ENCODE measurements at places on chromosomes 3 and 15.
A peak's percentile ranks its signal among the peaks of the same experiment; 100 is the strongest.

DNA sequence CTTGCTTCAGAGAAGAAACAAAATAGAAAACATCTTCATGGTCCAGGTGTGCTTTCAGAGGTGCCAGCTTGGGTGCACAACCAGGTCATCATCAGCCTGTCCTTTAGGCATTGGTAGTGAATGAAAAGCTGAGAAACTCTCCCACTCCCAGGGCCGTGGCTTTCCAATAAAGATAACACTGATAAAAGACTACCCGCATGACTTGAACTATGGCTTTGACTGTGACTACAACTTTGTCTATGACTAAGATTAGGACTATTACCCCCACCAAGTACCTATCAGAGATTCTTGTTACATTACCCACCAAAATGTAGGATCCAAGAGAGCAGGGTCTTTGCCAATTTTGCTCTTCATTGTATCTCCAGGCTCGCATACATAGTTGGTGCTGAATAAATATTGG is 115.2 kb downstream of the EDEM1 start:
- no peak for DNase-seq

- DNase-seq, result no peak
These were observed 148.8 kb downstream of the KCNMB2 start for GRCh38 chr3:178684881-178685590.

DNA sequence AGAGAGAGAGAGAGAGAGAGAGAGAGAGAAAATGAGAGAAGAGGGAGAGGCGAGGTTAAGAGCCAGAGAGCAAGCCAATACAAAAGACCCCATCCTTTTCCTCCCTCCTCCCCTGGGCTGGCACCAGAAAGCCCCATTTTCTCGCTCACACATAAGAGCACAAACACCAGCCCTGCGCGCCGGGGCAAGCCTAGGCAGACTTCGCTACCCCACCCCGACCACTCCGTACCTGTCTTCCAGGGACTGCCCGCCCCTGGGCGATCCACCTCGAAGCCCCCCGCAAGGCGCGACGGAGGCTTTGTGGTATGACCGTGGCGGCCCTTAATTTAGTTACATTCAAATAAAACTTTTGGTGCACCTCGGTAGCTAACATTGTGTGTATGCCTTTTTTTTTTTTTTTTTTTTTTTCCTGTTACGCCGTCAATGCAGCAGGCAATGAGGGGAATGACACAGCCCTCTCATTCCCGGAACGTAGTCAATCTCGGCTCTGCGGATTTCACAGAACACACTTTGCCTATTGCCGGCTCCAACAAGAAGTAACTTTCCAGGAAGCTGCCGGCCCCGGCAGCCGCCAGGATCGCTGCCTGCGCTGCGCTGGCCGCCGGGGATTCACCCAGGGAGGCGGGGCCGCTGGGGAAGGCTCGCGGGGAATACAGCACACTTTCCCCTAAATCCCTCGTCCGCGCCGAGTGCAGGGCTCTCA is 7.7 kb downstream of the BCL6 start:
- DNase-seq, result no peak

DNA sequence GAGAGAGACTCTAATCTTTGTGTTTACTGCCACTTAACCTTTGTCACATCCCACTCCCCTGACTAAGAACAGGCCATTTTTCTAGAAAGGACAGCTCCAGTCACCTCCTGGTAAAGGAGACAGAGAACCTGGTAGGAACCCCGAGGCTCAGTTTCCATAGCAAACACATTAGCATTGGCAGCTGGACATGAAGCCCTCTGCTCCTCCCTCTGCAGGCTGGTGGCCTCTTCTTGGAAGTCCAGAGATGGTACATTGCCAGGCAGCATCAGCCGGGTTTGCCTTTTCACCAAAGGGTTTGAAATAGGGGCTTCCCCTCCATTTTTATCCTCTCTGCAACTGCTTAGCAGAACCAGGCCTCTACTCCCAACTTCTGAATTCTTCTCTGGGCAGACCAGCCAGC is 213.4 kb upstream of the SEMA6D start:
- DNase-seq, result no peak

DNA sequence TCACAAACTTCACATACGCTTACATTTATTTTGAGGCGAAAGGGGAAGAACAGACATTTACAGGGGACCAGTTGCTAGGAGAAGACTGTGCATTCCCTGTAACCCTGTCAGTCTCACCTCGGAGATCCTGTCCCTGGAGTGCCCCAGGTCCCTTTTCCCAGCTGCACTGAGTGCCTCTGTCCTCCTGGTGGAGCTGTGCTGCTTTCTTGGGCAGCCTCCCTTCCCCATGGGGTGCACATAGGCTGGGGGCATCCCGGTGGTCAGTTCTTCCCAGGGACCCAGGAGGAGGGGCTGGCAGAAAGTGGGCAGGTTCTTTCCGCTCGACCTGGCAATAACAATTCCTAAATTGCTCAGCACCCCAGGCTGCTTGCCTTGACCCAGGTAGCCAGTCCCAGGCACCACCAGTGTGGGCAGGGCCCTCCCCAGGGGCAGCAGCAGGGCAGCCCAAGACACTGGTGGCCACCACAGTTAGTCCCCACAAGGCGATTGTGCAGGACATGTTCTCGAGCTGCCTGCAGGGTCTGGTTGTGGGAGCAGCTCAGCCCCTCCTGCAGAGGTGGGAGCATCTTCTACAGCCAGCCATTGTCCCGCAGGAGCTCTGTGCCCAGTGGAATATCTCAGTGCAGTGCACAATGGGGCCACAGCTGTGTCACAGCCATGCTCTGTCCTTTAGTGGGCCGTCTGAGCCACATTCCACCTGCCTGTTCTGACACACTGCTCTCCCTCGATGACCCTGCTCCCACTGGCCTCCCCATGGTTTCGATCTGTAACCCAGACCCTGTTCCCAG is 36.3 kb downstream of the APBA2 start:
- DNase-seq, result no peak

GRCh38 chr3:42376344-42376798 is 34.0 kb downstream of the LYZL4 start:
- peak; percentile 24 for DNase-seq

DNA sequence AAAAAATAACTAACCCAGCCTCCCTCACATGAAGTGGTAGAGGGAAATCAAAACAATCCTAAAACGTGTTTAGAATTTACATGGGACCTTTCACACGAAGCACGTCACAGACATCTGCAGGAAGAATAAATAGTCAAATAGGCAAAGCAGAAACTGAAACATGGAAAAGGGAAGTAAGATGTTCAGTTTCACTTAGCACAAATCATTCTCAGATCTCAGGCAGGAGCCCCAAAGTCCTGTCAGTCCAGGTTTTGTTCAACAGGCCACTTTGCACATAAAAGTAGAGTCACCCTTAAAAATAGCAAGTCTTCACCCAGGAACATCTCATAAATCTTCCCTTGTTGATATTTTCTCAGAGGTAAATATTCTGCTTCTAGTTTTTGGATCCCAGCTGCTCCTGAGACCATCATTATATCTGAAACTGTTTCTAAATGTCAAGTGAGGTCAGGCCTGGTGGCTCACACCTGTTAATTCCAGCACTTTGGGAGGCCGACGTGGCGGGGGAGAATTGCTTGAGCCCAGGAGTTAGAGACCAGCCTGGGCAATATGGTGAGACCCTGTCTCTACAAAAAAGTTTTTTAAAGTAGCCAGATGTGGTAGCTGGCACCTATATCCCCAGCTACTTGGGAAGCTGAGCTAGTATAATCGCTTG is 1.9 kb downstream of the RUBCN start:
- DNase-seq, result no peak

DNA sequence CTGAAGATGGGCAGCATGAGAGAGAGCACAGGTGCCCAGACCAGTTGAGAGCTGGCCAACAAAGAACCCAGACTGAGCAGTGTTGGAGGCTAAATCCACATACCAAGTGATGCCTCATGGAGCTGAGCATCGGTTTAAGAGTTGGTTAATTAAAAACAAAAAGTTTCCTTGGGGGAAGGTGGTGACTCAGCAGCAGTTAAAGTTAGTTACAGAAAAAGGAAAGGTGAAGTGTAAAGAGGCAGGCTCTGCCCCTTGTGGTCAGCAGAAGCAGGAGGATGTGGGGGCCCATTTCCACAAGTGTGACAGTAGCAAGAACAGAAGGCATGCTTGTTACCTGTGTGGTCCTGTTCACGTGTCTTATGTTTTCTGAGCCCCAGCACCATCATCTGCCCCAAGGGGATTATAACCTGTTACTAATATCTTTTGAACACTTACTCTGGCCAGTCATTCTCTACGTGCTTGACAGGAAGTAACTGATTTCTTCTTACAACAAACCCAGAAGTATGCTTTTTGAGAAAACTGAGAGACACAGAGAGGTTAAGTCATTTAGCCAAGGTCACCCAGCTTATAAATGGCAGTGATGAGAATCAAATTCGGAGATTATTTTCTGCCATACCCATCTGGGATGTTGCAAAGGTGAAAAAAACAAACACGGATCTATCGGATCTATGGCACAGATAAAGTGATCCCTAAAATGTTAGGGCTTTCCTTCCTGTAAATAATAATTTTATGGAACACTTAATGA is 91.0 kb downstream of the EPHB1 start:
- no peak for DNase-seq

GRCh38 chr15:83219026-83219425 is 11.4 kb upstream of the HDGFL3 start:
- no peak for DNase-seq

DNA sequence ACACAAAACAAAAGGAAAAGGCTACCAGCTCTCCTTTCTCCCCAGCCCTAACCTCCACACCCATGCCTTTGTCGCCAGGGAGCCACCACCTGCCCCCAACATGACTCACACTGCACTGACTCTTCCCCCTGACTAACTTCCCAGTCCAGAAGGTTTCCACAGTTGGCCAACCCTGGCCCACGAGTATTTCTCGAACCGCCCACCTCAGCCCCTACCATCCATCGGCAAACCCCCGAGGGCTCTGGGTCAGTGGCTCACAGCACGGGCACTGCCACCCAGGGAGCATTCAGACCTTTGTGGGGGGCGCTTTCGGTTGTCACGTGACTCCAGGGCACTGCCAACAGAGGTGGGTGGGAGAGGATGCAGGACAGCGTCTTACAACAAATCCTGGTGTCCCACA is 152.3 kb downstream of the LRRC28 start:
- no peak for DNase-seq

GRCh38 chr3:123283657-123284398 is 82.1 kb downstream of the SEC22A start:
- DNase-seq, result no peak

DNA sequence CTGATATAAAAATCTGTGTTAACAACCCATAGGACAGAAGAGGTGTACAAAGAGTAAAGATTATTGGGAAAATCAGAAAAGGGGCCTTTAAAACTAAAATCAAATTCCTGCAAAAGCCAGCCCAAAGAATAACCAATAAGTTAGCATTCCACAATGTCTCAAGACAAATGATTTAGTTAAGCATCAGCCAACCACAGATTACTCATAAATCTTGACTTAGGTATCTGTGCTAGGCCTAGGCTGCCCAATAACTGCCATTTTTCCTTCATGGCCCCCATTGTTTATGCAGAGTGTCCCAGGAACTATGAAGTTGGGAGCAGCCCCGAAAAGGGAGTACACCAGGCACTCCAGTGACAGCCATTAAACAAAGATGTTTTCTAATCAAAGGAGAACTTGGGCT is 7.4 kb downstream of the TRANK1 start:
- no peak for DNase-seq

DNA sequence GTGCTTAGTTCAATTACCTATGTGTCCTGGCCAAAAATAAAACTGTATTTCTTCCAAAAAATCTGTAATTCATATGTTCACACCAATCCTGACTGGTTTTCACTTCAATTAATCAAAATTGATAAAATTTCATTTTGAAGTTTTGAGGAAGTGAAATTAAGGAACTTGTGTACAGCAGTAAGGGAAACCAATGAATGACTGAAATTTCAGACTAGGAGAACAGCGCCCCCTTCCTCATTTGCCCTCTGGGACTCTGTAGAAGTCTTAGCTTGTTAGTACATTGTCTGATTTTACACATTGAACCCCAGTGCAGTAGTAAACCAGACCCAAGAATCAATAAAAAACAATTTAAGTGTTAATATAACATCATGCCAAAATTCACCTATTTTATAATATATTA is 495.3 kb upstream of the AGTR1 start:
- DNase-seq, result no peak

DNA sequence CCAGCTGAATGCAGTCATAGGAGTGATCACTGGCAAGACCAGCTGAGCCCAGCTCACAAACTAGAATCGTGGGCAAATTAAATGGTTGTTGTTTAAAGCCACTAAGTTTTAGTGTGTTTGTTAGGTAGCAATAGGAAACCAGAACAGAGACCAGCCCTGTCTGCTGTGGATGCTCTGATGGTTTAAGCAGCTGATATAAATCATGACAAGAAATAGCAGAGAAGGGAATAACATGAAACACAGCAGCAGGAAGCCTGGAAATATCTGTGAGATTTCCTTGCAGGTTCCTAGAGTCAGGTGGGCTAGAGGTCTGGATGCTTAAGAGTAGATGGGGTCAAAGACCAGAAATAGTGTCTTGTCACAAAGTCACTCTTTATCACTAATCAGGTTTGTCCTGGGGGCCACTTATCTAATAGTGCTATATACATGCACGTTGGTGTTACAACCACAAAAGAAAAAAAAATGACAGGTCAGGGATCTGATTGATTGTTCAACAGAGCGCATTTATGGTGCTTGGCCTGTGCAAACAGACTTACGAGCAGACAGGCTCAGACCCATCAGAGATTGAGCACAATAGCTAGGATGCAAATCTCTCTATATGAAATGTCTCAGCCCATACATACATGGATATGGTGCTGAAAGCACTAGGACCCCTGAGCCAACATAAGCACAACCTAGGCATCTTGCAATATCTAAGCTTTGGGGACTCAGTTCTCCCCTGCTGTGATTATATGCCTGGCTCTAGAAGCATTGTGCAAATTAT is 967.7 kb downstream of the AGBL1 start:
- DNase-seq, result no peak

DNA sequence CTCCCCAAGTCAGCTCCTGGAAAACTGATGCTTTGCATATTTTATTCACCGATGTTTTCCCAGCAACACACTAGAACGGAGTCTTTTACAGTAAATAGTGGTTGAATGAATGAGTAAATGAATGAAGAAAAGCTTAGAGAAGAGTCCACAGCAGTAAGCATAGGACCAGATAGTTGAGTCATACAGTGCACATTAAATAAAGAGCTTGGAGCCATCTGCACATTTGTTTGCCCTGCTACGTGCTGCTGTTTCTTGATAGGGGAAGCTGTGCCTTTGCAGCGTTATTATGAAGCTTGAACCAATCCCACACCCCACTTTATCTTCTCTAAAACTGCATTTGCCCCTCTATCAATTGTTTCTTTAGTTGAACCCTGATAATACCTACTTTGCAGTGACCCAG is 1.2 kb downstream of the FAM98B start:
- DNase-seq, result no peak

All from COLO829 (cell line).